ENCODE measurements at places on chromosomes 3 and 15.

DNA sequence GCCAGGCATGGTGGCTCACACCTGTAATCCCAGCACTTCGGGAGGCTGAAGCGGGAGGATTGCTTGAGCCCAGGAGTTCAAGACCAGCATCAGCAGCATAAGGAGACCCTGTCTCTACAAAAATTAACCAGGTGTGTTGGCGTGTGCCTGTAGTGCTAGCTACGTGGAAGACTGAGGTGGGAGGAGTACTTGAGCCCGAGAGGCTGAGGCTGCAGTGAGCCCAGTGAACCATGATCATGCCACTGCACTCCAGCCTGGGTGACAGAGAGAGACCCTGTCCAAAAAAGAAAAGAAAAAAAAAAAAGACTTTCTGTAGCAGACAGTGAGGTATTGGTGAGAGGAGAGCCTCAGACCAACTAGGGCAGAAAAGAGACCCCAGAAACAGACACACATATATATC lies 263.8 kb downstream of the XXYLT1 start:
- no peak for DNase-seq

GRCh38 chr3:59644479-59645402 lies 594.9 kb upstream of the CFAP20DC start:
- DNase-seq, result no peak

GRCh38 chr3:131048030-131048429 lies 21.4 kb downstream of the NEK11 start:
- DNase-seq, result no peak

GRCh38 chr15:33309602-33310276 lies 1.0 kb upstream of the RYR3 start:
- no peak for DNase-seq

DNA sequence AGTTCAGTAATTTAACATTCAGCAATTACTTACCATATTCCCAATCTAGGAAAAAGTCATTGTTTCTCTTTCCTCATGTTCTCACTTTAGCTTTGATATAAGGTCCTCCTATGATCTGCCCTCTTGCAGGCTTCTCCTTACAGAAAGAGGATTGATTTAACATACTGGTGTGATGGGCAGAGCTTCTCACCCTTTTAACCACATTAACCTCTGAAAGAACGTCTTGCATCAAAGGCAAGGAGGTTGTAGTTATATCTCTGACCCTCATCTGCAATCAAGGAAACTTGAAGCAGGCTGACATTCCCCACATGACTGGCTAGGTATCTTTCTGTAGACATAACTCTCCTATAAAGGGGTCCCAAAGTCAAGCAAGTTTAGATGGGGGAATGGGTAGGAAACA lies 39.5 kb downstream of the BTLA start:
- DNase-seq, result no peak

- DNase-seq, result no peak
Observed at GRCh38 chr15:101805605-101806345, 2.5 kb downstream of the OR4F6 start.

- no peak for DNase-seq
Observed at GRCh38 chr3:71547249-71548198, 36.0 kb downstream of the FOXP1 start.

DNA sequence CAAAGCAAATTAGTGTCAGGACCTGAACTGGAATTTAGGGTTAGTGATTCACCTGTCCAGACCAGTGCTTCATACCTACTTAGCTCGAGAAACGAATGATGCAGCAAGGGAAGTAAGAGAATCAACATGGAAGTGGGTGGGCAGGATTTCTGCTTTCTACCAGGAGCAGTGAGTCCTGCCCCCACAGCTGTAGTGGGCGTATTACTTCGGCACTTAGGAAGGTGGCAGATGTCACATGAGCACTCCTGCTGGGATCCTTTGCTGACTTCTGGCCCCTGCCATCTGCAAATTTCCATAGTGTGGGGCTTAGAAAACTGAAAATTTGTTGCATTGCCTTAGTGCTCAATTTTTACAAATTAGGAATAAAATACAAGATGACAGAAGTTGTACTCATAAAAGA lies 31.2 kb downstream of the RYR3 start:
- DNase-seq, result no peak

DNA sequence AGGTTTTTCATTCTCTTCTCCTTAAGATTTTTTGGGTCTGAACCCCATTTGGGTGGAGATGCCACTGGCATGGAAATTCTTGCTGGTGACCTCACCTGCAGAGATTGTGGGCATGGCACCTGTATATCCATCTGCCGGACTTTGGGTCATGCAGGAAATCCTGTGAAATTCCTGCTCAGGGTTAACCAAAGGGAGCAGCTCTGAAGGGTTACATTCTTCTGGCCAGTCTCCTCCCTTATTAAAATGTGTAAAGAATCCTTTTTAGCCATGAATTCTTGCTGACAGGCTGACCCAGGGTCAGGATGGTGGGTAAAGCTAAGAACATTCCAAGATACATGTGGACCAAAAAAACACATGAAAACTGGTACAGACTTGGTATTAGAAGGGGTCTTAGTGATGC lies 27.4 kb downstream of the ARHGEF26 start:
- DNase-seq, result no peak

- no peak for DNase-seq
Observed at GRCh38 chr3:180548050-180548449, 53.9 kb upstream of the TTC14 start.

DNA sequence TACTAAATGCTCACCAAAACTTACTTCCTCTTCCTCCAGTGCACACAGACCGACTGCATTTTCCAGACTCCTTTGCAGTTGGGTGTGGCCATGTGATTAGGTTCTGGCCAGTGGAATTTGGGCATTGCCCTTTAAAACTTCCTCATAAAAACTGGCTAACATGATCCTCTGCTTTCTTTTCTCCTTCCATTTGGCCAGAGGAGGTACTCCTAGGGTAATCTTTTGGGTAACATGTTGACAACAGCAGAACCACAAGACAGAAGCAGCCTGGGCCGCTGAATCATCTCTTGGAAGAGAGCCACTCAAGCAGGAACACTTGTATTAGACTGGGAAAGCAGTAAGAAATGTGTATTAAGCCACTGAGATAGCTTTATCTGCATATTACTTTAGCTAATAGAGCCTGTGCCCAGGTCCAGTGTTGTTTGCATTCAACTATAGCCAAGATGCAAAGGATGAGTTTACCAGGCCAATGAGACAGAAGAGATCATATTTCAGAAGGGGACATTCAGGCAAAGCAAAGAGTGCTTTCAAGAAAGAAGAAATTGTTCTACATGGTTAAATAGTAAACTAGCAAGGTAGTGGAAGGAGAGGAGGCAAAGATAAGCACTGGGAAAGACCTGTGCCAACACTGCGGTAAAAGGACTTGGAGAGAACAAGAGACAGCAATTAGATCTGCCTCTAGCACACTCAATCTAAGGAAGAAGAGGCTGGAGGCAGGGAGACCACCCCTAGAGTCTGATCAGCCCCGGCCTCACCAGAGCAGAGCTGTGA lies 79.8 kb downstream of the PLCH1 start:
- no peak for DNase-seq

DNA sequence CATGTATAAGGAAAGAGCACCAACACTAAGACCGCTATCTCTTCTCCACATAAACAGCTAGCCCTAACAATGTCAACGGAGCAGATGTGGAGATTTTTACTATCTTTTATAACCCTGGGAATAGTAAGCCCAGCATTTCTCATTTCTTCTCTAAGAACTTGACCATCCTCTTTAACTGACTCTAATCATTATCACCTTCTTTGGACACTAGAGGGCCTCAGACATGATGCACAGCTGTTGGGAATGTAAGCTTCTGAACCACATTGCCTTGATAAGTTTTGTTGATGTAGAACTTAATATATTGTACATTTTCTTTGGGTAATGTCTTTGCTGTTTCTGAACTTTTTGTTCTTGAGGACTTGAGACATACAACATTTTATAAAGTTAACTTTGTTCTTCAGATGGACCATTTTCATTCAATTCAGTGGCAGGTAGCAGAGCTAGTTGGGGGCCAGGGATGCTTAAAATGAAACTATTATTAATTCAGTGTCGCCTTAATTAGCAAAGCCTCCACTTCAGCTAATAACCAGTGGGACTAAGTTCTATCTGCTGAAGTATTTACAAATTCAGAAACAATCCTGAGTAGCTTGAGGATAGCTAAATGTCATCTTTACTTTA lies 9.6 kb upstream of the TAGLN3 start:
- no peak for DNase-seq

- DNase-seq, result no peak
Observed at GRCh38 chr15:51356983-51357382, 15.5 kb downstream of the GLDN start.

DNA sequence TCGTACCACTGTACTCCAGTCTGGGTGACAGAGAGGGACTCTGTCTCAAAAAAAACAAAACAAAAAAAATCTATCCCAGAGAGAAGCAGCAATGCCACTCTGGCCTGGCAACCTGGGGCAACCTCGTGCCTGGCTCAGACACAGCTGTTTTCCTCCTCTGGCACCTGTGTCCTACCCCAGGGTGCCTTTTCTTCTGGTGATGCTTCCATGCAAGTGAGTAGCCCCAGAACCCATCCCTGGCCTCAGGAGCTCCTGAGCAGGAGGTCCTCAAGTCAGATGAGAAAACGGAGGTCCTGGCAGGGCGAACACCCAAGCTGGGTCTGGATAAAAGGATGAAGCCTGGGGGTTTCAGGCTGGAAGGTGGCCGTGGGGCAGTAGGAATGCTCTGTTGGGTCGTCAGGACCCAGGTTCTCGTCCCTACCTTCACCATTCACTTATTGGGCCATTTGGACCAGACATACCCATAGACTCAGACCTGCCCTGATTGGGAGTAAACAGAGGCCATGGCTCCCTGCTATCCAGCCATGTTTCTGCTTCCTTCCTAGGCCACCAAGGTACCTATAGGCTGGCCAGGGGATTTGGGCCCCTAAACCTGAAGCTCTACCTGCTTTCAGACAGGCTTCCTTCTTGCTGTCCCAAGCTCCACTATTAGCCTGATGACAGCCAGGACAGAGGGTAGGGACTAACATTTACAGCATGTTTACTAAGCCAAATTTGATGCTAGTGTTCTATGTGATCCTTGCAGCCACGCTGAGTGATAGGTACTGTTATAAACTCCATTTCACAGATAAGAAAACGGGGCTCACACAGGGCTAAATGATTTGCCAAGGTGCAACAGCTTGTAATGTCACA lies 102.2 kb downstream of the DAPK2 start:
- DNase-seq, result no peak

GRCh38 chr3:53921296-53921695 lies 29.6 kb upstream of the SELENOK start:
- no peak for DNase-seq

DNA sequence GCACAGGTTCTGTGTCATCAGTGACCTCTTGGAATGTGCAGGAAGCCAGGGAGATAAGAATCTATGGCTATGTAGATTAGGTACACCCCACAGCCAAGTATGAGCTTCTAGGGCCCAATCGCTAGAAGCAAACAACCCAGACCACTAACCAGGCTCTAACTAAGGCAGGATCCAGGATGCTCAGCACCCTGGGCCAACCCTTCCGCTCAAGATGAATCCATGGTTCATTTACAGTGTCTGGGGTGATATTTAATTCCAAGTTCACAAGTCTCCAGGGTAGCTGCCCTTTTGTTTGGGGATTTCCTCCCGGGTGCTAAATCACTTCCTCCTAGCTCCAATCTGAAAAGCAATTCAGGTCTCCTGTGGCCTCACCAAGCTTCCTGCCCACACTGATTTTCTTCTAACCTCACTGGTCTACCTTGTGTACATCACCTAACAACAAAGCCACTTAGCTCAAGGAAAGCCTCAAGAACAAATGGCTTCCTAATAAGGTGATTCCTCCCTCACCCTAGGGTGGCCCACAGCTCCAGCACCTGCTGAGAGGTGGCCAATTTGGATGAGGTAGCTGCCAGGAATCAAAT lies 2.4 kb downstream of the EHD4 start:
- no peak for DNase-seq

GRCh38 chr3:39641274-39641673 lies 168.1 kb upstream of the MYRIP start:
- no peak for DNase-seq

- no peak for DNase-seq
Observed at GRCh38 chr3:53114412-53115074, 15.7 kb downstream of the RFT1 start.

- DNase-seq, result no peak
Observed at GRCh38 chr15:31390777-31391486, 64.3 kb downstream of the KLF13 start.

GRCh38 chr3:147737376-147737775 lies 328.2 kb downstream of the ZIC1 start:
- DNase-seq, result no peak

DNA sequence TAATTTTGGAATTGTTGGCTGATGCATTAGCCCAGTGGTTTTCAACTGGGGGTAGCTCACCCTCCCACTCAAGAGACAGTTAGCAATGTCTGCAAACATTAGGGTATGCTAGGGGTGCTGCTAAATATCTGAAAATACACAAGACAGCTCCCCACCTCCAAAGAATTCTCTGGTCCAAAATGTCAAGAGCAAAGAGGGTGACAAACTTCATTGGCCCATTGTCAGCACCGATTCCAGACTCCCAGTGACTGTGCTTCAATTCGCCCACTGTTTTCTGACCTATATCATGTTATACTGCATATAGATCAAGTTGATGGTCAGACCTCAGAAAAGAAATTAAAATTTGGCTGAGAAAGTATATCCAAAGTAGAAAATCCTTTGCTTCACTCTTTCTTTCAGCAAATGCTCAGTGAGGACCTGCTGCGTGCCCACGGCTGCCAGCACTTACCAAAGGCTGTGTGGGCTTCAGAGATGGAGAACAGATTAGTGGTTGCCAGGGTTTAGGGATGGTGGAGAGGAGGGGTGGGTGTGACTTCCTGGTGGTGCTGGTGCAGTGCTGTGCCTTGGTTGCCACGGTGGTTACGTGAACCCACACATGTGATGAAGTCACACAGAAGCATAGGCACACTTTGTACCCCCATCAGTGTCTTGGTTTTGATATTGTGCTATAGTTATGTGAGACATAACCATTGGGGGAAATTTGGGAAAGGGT lies 204.0 kb downstream of the PLCL2 start:
- DNase-seq, result no peak

DNA sequence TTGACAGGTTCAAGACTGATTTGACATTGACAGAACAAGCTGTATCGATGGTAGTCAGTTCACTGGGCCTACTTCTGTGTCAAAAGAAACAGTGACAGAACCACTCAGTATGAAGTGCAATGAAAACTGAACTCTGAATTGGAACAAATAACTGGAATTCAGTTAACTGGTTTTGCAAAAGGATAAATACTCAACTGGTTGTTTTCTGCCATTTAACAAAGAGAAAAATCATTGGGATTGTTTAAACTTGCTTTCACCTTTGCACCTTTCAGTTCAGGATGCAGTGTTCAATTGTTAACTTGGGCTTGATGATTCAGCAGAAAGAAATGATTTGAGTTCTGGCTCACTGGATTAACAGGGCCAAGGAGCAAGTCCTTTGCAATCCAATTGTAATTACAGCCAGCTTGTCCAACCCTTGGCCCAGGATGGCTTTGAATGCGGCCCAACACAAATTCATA lies 4.9 kb downstream of the BTD start:
- DNase-seq, result no peak

DNA sequence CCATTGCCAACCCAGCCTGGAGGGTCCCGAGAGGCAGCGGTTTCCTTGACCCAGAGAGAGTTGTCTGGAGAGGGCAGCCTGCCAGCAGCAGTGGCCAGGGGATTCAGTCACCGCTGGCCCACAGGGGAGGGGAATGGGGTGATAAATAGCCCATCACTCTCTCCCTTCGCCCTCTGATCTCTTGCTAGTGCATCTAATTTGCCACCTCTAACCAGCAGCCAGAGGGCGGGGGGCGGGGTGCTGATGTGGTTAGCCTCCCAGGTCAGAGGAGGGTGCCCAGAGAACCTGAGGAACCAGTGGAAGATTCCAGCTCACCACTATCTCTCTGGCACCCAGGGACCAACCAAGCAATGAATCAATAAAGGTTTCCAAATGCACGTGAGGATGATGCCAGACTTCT lies 35.1 kb upstream of the SLC6A11 start:
- no peak for DNase-seq

All from SK-N-MC (cell line).